ENCODE measurements at places on chromosomes 6 and 20. TPM values are rescaled to one million over a fixed set of nuclear protein-coding genes. Genes with fewer than 3 reads are reported as not detected.

GRCh38 chr6:14265049-14266021 lies 147.8 kb downstream of the CD83 start:
- H3K4me3 ChIP-seq, result no peak overlapping the region
- no peak for DNase-seq
- H3K4me1 ChIP-seq, result no peaks in the 10 kb centered on the region
- H3K27me3 ChIP-seq, result no peaks in the 10 kb centered on the region
- no peaks in the 10 kb centered on the region for H3K36me3 ChIP-seq

GRCh38 chr6:134714679-134715078 lies 235.2 kb downstream of the ALDH8A1 start:
- no peak overlapping the region for H3K27ac ChIP-seq
- no peak overlapping the region for H3K4me3 ChIP-seq
- H3K27me3 ChIP-seq, result no peaks in the 10 kb centered on the region
- H3K36me3 ChIP-seq, result no peaks in the 10 kb centered on the region
- no peak for DNase-seq

- H3K27me3 ChIP-seq, result no peaks in the 10 kb centered on the region
- no peak for DNase-seq
- H3K4me1 ChIP-seq, result no peaks in the 10 kb centered on the region
- H3K27ac ChIP-seq, result no peak overlapping the region
These were observed 29.3 kb downstream of the HSF2 start for GRCh38 chr6:122428781-122429180.

- no peaks in the 10 kb centered on the region for H3K36me3 ChIP-seq
- H3K27me3 ChIP-seq, result no peaks in the 10 kb centered on the region
- no peak overlapping the region for H3K4me3 ChIP-seq
- H3K4me1 ChIP-seq, result peaks cover 4% of the 10 kb centered on the region
- no peak overlapping the region for H3K27ac ChIP-seq
These were observed 90.5 kb downstream of the NDUFAF5 start for GRCh38 chr20:13875265-13875811.

DNA sequence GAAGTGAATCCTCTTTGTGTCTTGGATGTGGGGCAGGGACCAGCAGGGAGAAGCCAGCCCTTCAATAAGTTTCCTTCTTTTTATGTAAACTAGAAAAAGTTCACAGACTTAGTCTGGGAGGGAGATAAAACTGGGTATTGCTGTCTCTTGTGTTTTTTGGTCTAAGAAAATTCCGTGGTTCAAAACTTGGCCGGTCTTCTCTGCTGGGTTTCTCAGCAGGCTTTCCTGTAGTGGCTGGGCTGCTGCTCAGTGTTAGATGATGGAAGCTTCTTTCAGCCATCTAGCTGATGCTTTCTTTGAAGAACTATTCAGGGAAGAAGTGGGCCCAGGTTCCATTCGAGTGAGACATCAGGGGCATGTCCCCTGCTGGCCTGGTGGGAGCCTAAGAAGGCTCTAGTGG lies 70.7 kb upstream of the SCP2D1 start:
- H3K36me3 ChIP-seq, result no peaks in the 10 kb centered on the region
- no peaks in the 10 kb centered on the region for H3K27me3 ChIP-seq
- H3K4me3 ChIP-seq, result no peak overlapping the region
- no peak overlapping the region for H3K27ac ChIP-seq
- H3K4me1 ChIP-seq, result peaks cover 9% of the 10 kb centered on the region

GRCh38 chr6:149247385-149247763 lies 70.1 kb upstream of the TAB2 start:
- peaks cover 14% of the 10 kb centered on the region for H3K4me1 ChIP-seq
- H3K4me3 ChIP-seq, result no peak overlapping the region
- H3K27me3 ChIP-seq, result no peaks in the 10 kb centered on the region
- H3K27ac ChIP-seq, result no peak overlapping the region

- DNase-seq, result no peak
- no peaks in the 10 kb centered on the region for H3K4me1 ChIP-seq
These were observed 101.9 kb upstream of the MOCS1 start for GRCh38 chr6:40036186-40036585.

- no peak overlapping the region for H3K4me3 ChIP-seq
- peak; percentile 83 for DNase-seq
- H3K36me3 ChIP-seq, result no peaks in the 10 kb centered on the region
- peak overlapping the region; percentile 66 for H3K27ac ChIP-seq
- H3K27me3 ChIP-seq, result no peaks in the 10 kb centered on the region
- H3K4me1 ChIP-seq, result peaks cover 19% of the 10 kb centered on the region
These were observed 156.0 kb downstream of the CEBPB start for GRCh38 chr20:50346374-50347283.

DNA sequence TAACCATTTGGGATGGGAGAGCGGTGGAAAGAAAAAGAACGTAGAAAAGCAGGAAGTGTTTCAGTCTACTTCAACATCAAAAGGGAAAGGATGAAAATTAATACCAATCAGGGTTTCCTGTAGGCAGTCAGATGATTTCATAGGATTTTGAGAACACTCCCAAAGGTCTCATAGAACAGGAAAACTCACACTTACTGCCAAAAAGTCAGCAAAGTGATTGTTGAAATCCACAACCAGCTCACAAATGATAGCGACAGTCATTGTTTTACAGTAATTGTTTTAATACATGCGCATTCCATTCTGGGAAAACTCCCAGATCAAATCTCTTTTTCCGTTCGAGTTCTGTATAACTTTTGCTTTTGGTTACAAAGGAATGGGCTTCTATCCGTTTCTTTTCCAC lies 5.3 kb upstream of the CNKSR3 start:
- H3K27me3 ChIP-seq, result no peaks in the 10 kb centered on the region
- no peaks in the 10 kb centered on the region for H3K36me3 ChIP-seq
- H3K27ac ChIP-seq, result no peak overlapping the region
- no peak for DNase-seq
- no peak overlapping the region for H3K4me3 ChIP-seq

- no peaks in the 10 kb centered on the region for H3K4me1 ChIP-seq
- no peaks in the 10 kb centered on the region for H3K36me3 ChIP-seq
- no peak overlapping the region for H3K27ac ChIP-seq
- peaks cover 30% of the 10 kb centered on the region for H3K27me3 ChIP-seq
- no peak overlapping the region for H3K4me3 ChIP-seq
These were observed 14.9 kb downstream of the TCF21 start for GRCh38 chr6:133903855-133904254.

GRCh38 chr20:63701329-63702035 lies 5.0 kb downstream of the TNFRSF6B start:
- peaks cover 8% of the 10 kb centered on the region for H3K36me3 ChIP-seq
- peaks cover 19% of the 10 kb centered on the region for H3K4me1 ChIP-seq
- no peak overlapping the region for H3K27ac ChIP-seq

- H3K27me3 ChIP-seq, result no peaks in the 10 kb centered on the region
- H3K4me1 ChIP-seq, result no peaks in the 10 kb centered on the region
- no peak overlapping the region for H3K27ac ChIP-seq
- no peak overlapping the region for H3K4me3 ChIP-seq
These were observed 45.0 kb upstream of the ZBTB24 start for GRCh38 chr6:109527989-109528388.

- H3K4me1 ChIP-seq, result peaks cover 23% of the 10 kb centered on the region
- no peak for DNase-seq
- no peak overlapping the region for H3K4me3 ChIP-seq
- peaks cover 52% of the 10 kb centered on the region for H3K27me3 ChIP-seq
- H3K36me3 ChIP-seq, result no peaks in the 10 kb centered on the region
These were observed 7.4 kb downstream of the ADAM33 start for GRCh38 chr20:3674447-3674846.

GRCh38 chr6:122140031-122140430 lies 259.4 kb upstream of the HSF2 start:
- no peak overlapping the region for H3K4me3 ChIP-seq
- H3K36me3 ChIP-seq, result no peaks in the 10 kb centered on the region

DNA sequence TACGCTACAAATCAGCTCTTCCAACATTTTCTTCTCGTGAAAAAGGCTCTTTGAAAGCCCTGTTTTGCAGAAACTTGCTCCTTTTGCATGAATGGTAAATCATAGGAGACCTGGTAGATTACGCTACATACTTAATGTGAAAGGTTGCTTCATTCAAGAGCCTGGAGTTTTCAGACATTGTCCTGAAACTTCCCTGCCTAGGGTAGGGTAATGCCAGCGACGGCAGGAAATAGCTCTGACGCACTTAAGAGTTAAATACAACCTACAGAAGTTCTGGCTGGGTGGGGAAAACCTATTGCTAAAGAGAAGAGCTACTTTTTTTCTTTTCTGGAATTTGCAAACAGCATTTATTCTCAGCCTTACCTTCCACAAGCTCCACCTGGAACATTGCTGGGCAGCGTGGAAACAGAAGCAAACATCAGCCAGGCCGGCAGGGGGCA lies 144.5 kb downstream of the LPA start:
- no peaks in the 10 kb centered on the region for H3K4me1 ChIP-seq
- no peak for DNase-seq
- no peaks in the 10 kb centered on the region for H3K27me3 ChIP-seq
- H3K4me3 ChIP-seq, result peak overlapping the region; percentile 84
- peak overlapping the region; percentile 85 for H3K27ac ChIP-seq

GRCh38 chr6:70409216-70409615 lies 4.1 kb upstream of the FAM135A start:
- DNase-seq, result no peak
- no peaks in the 10 kb centered on the region for H3K27me3 ChIP-seq
- H3K4me1 ChIP-seq, result peaks cover 24% of the 10 kb centered on the region
- H3K27ac ChIP-seq, result no peak overlapping the region

The JPH2 gene
- 9.8 TPM for total RNA-seq

The GTSF1L gene
- total RNA-seq, result not detected

The SNRPB2 gene
- 52.1 TPM for total RNA-seq

The LAMA2 gene
- 27.6 TPM for total RNA-seq

Measured in transverse colon (tissue), 4 donors.